ENCODE measurements at places on chromosomes 1 and 21.

GRCh38 chr1:24656046-24656445 is 12.9 kb downstream of the SRRM1 start:
- no peak for DNase-seq

DNA sequence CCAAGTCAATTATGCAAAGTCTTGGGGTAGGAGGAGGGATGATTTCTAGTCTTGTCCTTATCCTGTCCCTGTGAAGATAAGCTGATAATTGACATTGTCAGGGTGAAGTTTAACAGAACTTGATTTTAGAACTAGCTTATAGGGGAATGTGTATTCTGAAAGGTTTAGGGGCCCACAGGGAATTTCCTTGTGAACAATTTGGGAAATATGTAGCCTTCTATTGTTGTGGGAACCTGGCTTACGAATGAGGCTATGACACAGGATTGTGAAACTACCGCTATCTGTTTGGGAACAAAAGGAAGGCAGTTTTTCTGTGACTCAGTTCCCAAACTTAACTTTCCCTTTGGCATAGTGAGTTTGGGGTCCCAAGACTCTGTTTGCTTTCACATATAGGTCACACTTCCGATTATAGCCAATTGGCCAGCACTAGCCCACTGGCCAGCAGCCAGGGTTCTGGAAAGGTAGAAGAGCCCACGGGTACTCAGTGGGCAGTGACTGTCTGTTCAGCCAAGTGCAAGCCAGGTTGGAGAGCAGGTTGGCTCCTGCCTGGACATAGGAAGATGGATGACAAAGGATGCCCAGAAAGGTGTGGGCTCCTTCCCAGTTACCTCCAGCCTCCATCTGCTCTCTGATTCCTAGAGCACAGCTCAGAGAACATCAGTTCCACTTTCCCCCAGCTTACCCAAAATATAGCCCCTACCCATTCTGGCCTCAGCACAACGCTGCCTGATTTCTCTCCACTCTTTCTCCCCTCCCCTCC is 35.5 kb downstream of the H3-3A start:
- no peak for DNase-seq

- no peak for DNase-seq
These were observed 62.8 kb downstream of the PCBP3 start for GRCh38 chr21:45706299-45706698.

- DNase-seq, result no peak
These were observed 87.7 kb downstream of the LACTBL1 start for GRCh38 chr1:22884806-22885530.

GRCh38 chr1:241999026-241999425 is at the start of gene MAP1LC3C:
TSS of gene MAP1LC3C (minus strand) at chr1:241999098. CDS start at chr1:241999008, 90 bp downstream.
- DNase-seq, result no peak

GRCh38 chr1:29513357-29513756 is 277.0 kb downstream of the PTPRU start:
- DNase-seq, result no peak

- no peak for DNase-seq
These were observed 6.6 kb upstream of the FCGR2A start for GRCh38 chr1:161498646-161499045.

GRCh38 chr1:152757747-152758146 is at the start of gene KPRP:
TSS of gene KPRP (plus strand) at chr1:152758025. CDS start at chr1:152759589, 1,564 bp downstream.
- no peak for DNase-seq

DNA sequence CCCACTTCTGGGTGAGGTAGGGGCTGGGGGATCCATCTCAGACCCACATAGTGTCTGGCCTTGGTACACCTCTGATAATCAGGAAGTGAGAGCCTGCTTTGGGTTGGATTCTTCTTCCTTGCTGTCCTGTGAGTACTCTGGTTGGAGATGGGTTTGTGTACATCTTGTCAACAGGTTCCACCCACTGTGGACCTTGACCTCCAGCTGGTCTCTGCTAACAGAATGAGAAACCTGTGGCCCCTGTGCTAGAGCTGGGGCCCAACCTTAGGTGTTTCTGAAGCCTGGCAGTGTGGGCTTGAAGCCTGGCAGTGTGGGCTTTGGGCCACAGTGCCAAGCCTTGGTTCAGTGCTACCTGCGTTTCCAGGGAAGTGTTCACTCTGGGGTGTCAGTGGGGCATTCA is 2.6 kb downstream of the ZBTB48 start:
- DNase-seq, result no peak

GRCh38 chr1:164796916-164797315 is 237.9 kb downstream of the PBX1 start:
- DNase-seq, result no peak

- DNase-seq, result no peak
These were observed 1.1 kb downstream of the F5 start for GRCh38 chr1:169585181-169585580.

DNA sequence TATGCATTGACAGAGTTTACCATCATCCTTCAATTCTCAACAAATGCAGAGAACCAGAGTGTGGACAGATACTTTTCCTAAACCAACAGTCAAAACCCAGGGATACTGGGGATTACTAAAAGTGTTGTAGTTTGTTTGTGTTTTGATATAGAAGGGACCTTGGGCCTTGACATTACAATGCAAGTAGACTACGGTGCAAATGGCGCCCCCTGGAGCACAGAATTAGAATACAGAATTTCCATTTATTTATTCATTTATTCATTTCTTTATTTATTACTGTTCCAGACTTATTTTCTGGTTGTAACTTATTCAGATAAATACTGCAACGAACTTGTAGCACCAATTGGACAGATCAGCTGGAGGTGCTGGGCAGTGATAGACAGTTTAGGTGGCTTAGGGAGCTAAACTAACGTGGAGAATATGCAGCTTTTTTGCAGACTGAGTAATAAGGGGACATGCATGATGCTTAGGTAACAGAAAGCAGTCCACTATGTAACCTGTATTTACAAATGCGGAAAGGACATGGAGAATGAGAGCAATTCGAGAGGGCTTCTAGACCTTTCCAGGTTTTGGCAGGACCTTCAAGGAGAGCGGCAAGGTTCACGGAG is 42.6 kb downstream of the KIRREL1 start:
- DNase-seq, result no peak

GRCh38 chr1:23613191-23614031 is 54.1 kb upstream of the ID3 start:
- DNase-seq, result peak; percentile 74

DNA sequence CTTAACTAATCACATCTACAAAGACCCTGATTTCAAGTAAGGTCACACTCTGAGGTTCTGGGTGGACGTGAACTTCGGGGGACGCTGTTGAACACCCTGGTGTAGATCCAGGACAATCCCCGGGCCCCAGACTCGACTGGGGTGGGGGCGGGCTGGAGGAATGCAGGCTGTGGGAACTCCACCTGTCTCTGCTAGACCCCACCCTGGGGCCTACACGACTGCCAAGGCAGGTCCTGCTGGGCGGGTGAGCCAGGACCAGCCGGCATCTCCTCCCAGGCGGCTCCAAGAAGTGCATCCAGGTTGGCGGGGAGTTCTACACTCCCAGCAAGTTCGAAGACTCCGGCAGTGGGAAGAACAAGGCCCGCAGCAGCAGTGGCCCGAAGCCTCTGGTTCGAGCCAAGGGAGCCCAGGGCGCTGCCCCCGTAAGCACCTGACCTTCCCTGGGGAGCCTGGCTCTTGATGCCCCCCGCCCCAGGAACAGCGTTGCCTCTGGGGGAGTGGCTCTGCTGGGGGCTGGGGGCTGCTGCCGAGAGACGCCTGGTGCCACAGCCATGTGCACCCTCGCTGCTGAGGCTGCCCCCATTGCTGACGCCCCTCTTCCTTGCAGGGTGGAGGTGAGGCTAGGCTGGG is 3.8 kb downstream of the AIRE start:
- DNase-seq, result no peak

- DNase-seq, result no peak
These were observed 2.9 kb downstream of the DIPK1A start for GRCh38 chr1:92958203-92958970.
